ENCODE measurements at places on chromosomes 2 and 18. TPM values are rescaled to one million over a fixed set of nuclear protein-coding genes. Genes with fewer than 3 reads are reported as not detected.

- DNase-seq: no peak
These were observed 32.5 kb downstream of the METTL4 start for GRCh38 chr18:2538844-2539243.

DNA sequence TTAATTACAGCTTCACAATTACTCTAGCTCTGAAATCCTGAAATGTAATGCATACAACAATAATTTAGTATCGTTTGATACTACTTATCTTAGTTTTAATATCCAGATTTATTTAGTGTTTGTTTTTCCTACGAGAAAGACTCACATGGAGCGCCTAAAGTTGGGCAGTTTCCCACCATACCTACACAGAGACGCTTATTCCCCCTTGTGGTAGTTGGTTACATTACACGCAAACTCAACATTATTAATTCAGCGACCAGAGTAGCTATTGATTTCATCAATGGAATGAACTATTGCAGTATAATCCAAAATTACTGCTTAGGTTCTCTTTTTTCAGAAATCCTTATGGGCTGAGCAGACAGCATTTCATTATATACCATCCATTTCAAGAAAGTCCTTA is 164.0 kb upstream of the REG3G start:
- peak; percentile 2 for DNase-seq

- no peak for DNase-seq
These were observed 20.9 kb downstream of the TSN start for GRCh38 chr2:121776361-121776760.

- peak; percentile 15 for DNase-seq
These were observed 175.7 kb upstream of the TANK start for GRCh38 chr2:160984426-160985077.

- DNase-seq: peak; percentile 75
These were observed 14.9 kb downstream of the PPP3R1 start for GRCh38 chr2:68237404-68237803.

- DNase-seq: no peak
These were observed 242.9 kb downstream of the LDLRAD4 start for GRCh38 chr18:13461469-13461868.

- no peak for DNase-seq
These were observed 508.3 kb downstream of the CNTNAP5 start for GRCh38 chr2:124533226-124533954.

GRCh38 chr18:2223849-2224248 is 347.5 kb downstream of the METTL4 start:
- peak; percentile 30 for DNase-seq

DNA sequence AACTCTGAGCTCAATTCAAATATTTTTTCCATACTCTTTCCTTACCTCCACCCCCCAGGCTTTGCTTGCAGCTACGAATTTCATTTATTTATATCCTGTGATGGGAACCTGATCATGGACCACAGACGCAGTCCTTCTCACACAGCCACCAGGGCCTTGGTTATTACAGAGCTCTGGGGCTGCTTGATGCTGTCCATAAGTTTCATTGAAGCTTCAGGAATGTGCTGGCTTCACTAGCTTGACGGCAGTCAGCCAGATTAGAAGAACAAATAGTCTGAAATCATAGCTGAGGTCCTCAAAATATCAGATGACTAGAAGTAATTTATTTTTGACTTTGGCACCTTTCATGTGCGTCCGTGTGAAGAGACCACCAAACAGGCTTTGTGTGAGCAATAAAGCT is 104.9 kb downstream of the VWA3B start:
- DNase-seq: no peak

- DNase-seq: no peak
These were observed 677.5 kb upstream of the FSHR start for GRCh38 chr2:49831698-49832367.

DNA sequence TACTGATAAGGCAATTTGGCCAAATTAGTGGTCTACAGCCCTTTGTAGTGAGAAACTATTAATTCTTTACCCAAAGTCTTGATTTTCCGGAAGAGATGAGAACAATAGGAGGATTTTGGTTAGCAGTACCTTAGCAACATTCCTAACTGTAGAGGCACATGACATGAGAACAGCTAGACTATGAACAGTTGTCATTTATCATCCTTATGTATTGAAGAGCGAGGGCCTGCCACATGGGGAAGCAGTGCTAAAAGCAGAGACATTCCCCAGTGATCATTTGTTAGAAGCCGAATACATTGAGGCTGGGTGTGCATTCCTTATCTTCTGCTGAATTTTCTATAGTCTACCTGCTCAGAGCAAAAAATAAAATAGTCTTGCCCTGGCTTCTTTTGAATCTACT is 65.2 kb downstream of the RBBP8 start:
- DNase-seq: no peak

Gene TMEFF2
- total RNA-seq: not detected

Gene LBX2
- total RNA-seq: 0.38 TPM

Gene CD207
- not detected for total RNA-seq

Gene ACKR3
- 10.1 TPM for total RNA-seq

Gene CFAP210
- total RNA-seq: not detected

Gene TDRD15
- not detected for total RNA-seq

Gene NEUROD1
- total RNA-seq: not detected
